ENCODE measurements at places on chromosomes 4 and X.

DNA sequence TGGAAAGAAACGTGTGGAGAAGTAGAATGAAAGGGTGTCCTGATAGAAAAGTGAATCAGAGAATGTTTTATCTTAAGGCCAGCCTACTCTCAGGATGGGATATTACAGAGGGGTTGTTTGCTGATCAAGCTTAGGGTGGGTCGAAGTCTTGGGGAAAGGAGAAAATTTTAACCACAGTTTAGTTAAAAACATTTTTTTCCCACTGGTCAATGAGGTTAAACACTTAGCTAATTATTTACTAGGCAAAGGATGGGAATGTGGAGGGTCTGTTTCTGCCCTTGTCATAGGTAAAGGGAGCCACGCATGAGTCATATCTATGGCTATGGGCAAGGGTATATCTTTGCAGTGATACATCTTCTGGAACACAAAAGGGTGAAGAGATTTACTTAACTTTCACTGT is 16.1 kb upstream of the SULT1E1 start:
- no peak for DNase-seq

DNA sequence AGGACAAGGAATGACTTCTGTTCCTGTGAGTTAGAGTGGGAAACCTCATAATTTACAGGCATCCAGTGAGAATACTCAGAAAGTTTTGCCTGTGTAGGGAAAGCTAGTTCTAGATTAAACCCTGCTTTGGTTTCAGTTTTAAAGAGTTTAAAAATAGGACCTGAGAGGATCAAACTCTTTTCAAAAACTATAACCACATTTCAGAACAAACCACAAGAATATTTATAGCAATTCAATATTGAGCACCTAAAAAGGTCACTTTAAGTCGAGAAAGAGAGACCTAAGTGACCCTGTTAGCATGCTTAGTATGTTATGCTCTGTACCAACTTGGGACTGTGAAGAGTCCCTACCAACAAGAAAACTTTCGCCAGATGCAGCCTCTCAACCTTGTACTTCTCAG is 17.4 kb upstream of the PWWP3B start:
- DNase-seq = no peak

DNA sequence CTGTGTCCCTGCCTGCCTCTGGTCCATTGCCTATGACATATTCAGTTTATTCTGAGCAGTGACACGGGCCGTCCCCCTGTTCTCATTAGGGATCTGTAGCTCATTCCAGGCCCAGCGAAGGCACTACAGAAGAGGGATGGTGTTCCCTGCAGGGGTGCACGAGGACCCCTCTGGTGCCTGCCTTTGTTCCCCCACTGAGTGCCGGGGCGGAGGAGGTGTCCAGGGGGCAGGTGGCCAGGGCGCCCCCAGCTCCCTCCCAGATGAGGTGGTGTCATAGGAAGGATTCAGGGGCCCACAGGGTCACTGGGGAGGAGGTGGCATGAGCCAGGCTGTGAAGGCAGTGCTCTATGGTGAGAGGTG is 61.0 kb downstream of the SORCS2 start:
- no peak for DNase-seq

GRCh38 chr4:654503-654845 is 19.6 kb downstream of the ATP5ME start:
- no peak for DNase-seq

DNA sequence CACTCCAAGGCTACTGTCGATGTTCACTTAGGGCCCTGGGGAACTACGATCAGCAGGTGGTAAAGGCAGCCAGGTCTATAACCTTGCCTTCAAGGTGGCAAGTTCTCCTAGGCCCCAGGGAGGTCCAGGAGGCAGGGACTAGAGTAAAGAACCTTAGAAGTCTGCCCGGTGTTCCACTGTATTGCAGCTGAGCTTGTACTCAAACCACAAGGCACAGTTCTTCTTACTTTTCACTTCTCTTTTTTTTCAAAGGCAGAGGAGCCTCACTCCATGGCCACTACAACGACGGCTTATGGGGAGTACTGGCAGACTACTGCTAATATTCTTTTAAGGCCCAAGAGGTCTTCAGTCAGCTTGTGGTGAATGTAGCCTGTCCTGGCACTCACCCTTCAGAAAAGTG is 78.8 kb upstream of the GPR174 start:
- peak; percentile 15 for DNase-seq

GRCh38 chrX:13734278-13735172 is at the start of the genes OFD1 and TRAPPC2:
Gene OFD1, plus strand, starts transcription at chrX:13734748. Its CDS starts 324 bp downstream, at chrX:13735072.
Gene TRAPPC2, minus strand, starts transcription at chrX:13734620. Its CDS starts 14,657 bp downstream, at chrX:13719963.
- DNase-seq = peak; percentile 83

GRCh38 chrX:91108761-91109160 is 325.9 kb upstream of the PABPC5 start:
- DNase-seq = no peak

DNA sequence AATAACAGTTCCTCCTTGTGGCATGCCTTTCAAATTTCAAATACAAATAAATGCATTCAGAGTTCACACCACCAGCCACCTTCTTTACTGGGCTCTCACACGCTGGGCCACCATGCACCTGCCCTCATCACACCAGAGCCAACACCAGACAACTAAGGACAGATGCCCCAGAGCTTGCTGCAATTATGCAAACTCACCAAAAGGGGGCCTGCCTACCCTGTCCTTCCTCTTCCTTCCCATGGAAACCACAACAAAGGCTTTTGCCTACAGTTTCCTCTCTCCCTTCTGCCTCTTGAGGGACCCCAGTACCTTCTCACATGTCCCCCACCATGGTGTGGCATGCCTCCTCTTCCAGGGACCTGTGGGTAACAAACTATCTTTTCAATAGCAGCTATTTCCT is 1333.9 kb upstream of the TENM3 start:
- DNase-seq = no peak

DNA sequence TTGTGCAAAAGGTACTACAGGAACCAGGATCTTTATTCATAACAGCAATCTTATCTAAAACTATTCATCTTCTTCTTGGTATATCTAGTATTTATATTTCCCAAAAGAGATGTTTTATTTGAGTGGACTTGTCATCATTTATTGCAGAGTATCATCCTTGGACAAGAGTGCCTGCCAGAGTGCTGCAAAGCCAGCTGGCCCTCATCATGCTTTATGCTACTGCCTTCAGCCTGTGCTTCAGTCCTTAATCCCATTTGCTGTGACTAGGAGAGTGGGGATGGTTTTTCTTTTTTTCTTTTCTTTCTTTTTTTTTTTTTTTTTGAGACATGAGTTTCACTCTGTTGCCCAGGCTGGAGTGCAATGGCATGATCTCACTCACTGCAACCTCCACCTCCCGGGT is 33.5 kb upstream of the ELF2 start:
- no peak for DNase-seq

DNA sequence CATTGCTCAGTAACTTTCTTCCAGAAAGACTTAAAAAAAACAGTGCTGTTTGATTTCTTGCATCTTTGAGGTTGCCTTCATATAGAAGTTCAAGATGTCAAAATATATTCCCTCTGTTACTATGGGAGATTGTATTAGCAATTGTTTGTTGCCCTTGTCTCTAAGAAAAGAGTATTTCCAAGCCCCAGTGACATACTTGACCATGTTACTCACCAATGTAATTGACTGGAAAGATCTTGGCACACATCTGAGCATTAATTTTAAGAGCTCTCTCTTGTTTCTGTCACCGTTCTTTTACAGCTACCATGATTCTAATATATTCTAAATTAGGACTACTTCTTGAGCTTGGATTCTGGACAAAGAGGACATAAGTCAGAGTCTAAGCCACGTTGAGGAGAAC is 902.7 kb upstream of the EPHA5 start:
- DNase-seq = no peak

DNA sequence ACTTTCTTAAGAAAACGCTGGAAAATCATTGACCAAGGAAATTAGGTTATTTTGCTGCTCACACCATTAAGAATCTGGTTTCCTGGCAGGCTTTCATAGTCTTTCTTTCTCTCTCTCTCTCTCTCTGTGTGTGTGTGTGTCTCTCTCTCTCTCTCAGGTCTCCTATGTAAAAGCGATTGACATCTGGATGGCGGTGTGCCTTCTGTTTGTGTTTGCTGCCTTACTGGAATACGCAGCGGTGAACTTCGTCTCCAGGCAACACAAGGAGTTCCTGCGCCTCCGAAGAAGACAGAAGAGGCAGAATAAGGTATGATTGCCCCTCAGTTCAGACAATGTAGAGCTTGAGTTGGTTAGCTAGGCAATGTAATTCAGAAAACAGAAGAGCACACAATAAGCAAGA is 161.2 kb downstream of the GLRA2 start:
- no peak for DNase-seq

GRCh38 chr4:11313157-11313943 is 115.3 kb downstream of the HS3ST1 start:
- DNase-seq = no peak

- no peak for DNase-seq
These were observed 104.7 kb upstream of the TRIM2 start for GRCh38 chr4:153099391-153100140.

- no peak for DNase-seq
These were observed 4.8 kb upstream of the STBD1 start for GRCh38 chr4:76301775-76302162.

GRCh38 chr4:141898346-141898745 is 262.0 kb downstream of the IL15 start:
- no peak for DNase-seq

- DNase-seq = no peak
These were observed 14.1 kb upstream of the SCRG1 start for GRCh38 chr4:173413036-173413435.

DNA sequence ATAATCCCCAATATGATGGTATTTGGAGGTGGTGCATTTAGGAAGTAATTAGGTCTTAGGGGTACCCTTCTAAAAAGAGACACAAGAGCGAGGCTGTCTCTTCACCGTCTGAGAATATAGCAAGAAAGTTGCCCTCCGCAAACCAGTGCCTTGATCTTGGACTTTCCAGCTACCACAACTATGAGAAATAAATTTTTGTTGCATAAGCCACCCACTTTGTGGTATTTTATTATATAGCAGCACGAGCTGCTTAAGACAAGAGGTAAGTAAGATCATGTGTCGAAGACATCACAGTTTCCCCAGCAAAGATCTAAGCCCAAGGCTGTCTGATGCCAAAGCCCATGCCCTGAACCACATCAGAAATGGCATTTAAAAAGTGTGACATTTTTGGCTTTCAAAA is 9.6 kb upstream of the EXOSC9 start:
- no peak for DNase-seq

GRCh38 chrX:109710181-109710580 is 22.9 kb downstream of the ACSL4 start:
- no peak for DNase-seq

GRCh38 chr4:10098780-10099160 is 17.8 kb downstream of the WDR1 start:
- no peak for DNase-seq

GRCh38 chr4:39384563-39384962 is 18.4 kb upstream of the RFC1 start:
- DNase-seq = no peak

- DNase-seq = no peak
These were observed 16.8 kb downstream of the PF4 start for GRCh38 chr4:73964862-73965611.

DNA sequence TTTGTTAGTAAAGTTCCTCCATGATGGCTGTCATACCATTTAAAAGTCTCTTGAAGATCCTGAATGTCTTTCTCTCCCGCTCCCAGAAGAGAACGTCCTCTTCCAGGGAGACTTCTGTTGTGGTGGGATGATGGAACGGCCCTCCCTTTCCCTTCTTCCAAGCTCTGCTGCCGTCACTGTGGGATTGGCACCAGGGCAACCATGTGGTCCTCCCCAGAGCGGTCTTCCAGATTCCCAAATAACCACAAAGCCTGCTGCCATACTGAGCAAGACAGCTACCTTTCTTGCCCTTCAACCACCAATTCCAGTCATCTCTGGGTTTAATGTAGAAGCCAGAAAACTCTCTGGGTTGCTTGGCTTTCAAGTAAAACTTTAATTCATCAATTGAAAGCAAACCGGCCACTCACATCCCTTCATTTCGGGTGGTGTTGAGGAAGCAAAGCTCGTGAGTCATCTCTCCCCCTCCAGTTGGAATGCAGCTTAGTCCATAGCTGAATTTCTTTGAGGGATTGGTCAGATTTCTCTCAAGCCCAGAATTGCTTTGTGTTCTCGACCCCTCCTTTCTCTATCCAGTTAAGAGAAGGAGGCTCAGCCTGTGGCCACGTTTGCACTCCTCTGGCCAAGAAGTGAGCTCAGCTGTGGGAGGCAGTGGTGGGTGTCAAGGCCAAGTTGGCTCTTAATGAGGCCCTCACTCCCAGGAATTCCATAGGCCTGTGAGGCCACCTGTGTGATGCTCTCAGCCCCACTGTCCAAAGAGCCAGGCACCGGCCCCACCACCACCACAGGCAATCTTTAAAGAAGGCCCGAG is 36.9 kb downstream of the FHDC1 start:
- no peak for DNase-seq

- DNase-seq = no peak
These were observed 976.5 kb downstream of the RPA4 start for GRCh38 chrX:97860226-97860625.

- no peak for DNase-seq
These were observed 19.1 kb downstream of the GEMIN8 start for GRCh38 chrX:14010566-14010965.

DNA sequence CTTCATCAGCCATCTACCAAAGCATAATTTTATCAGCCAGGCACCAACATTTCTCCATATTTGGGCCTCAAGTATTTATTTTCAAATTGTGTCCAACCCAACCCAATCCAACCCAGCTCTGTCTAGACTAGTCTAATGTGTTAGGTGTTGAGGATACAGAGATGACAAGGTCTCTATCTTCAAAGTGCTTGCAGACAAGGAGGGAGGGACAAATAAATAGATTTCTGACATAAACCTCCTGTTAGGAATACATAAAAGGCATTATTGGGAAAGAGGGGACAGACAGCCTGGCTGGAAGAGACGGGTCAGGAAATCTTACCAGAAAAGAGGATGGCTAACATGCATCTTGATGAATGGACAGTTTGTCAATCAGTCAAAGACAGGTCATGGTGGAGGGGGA is 115.4 kb upstream of the RPS6KA3 start:
- no peak for DNase-seq

- no peak for DNase-seq
These were observed 71.8 kb upstream of the PTPN13 start for GRCh38 chr4:86522349-86522748.

- no peak for DNase-seq
These were observed 15.7 kb downstream of the SMIM43 start for GRCh38 chr4:121749225-121749624.

GRCh38 chr4:63049278-63049677 is 1360.0 kb downstream of the TECRL start:
- DNase-seq = no peak

GRCh38 chr4:78625073-78625472 is 73.5 kb downstream of the ANXA3 start:
- no peak for DNase-seq

GRCh38 chr4:122300776-122301175 is 78.0 kb upstream of the ADAD1 start:
- no peak for DNase-seq
